ENCODE measurements at places on chromosomes 16 and 17.

DNA sequence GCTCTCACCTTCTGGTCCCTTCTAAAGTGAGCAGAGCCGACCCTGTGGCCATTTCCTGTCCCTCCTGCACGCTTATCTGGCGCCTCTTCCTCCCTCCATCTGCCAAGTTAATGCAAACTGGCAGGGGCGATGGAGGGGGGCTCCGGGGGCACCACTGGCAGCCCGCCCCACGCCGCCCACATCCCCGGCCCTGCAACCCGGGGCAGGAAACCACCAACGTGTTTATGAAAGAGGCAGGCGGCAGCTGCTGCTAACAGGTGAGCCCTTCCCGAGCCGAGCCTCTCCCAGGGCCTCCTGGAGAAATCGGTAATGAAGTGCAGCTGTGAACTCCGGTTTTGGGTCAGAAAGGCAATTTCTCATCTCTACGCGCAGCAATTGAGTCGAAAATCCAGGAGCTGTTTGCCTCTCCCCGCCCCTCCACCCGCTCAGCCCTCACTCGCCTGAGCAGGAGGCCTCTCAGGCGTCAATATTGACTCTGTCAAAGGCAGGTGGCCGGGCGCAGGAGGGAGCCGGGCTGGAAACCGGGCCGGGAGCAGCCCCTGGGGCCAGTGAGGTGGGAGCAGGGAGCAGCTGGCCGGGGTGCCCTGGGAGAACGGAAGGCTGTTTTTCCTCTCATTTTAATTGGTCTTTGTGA lies 164.4 kb upstream of the GSE1 start:
- no peak for DNase-seq

DNA sequence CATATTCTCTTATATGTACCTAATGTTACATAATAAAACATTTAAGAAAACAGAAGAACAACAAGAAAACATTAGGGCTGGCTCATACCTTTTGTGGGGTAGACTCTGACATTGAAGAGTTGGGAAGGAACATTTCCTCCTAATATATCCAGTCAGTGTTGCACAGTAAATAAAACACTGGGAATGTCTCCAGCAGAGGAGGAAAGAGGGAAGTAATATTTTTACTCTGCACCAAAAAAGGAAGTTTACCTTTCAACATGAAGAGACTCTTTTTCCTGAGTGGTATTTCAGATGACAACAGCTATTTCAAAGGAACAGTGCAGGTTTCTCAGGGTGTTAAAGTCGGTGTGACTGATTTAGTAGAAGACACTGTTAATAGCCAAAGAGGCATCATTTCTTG lies 31.9 kb downstream of the EPN2 start:
- DNase-seq, result no peak

GRCh38 chr16:10622036-10622921 lies 41.9 kb upstream of the EMP2 start:
- DNase-seq, result no peak

GRCh38 chr16:84572096-84572495 lies 45.8 kb downstream of the COTL1 start:
- DNase-seq, result peak; percentile 60

DNA sequence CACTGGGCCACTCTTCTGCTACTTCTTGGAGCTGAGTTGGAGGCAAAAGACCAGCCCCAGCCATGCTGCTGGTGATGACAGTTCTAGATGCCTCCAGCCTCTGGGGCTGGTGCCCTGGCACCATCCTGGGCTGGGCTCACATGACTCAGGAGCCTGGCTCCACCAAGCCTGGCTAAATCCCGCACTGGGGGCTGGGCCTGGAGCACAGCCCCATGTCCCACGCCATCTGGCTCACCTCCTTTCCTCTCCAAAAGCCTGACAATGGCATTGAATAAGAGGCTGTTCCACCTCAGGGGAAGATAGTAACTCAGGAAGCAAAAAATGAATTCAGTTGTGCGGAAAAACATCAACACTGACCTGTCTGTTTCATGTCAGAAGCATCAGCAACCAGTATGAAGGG lies 45.1 kb upstream of the MTSS2 start:
- DNase-seq, result peak; percentile 90

- no peak for DNase-seq
These were observed 1.1 kb downstream of the CFAP119 start for GRCh38 chr16:30760577-30761426.

- DNase-seq, result no peak
These were observed 385.9 kb downstream of the WWOX start for GRCh38 chr16:78485188-78485916.

DNA sequence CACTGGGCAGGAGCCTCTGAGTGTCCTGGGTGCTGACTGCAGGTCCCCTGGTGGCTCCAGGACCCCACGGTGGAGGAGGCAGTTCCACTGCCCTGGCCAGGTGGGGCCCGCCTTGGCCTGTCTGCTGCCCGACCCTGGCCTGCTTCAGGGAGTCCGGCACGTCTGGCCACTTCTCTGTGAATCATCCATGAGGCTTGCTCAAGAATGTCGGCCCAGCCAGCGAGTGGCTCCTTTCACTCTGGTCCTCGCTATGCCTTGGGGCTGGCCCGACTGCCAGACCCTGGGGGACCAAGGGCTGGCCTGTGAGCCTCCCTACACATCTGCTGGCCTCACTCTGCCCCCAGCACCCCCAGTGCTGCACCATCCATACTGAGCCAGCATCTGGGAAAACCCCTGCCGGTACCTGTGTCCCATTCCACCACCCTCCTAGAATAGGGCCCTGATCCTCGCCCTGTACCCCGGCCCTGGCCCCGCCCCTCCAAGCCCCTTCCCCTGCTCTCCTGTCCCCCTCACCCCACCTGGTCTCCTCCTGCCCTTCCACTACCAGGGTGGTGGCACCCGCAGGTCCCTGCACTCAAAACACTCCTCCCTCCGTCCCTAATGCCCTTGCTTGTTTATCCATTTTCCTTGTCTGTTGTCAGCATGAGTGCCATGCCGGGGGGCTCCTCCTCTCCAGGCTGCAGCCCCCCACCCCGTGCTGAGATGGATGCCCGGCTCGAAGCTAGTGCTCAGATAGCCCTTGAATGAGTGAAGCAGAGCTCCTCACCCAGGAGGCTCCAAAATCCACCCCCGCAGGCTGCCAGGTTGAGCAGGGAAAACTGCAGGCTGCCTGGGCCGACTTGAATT lies 35.5 kb downstream of the ADCY7 start:
- DNase-seq, result no peak

GRCh38 chr17:47981462-47981861 lies 10.5 kb downstream of the CDK5RAP3 start:
- no peak for DNase-seq

- DNase-seq, result no peak
These were observed 18.6 kb downstream of the FLOT2 start for GRCh38 chr17:28878981-28879380.

DNA sequence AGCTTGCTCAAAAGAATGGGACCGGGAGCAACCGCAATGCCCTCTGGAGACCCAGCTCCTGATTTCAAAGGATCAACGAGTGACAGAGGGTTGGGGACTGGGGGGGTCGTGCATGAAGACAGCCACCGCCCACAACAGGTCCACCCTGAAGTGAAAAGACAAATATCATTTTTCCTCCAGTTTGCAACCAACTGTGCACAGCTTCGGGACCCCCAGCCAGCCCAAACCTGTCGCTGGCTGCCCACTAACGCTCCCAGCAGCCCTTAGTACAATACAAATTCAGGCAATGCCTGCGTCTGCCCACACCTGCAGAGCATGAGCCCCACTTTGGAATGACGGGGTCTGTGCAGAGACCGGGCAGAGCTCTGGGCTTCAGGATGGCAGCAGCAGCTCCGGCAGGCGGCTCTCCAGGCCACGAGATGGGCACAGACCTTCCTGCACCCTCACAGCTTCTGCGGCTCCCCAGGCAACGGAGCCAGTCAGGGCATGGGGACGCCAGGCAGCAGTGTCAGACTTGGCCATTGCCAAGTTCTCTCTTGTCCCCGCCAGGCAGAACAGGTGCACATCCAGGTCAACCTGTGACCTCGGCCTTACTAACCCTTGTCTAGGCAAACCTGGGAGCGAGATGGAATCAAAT lies 60.1 kb downstream of the TBC1D16 start:
- DNase-seq, result no peak

GRCh38 chr17:48907713-48908046 lies 527 bp upstream of the UBE2Z start:
- DNase-seq, result no peak

- DNase-seq, result no peak
These were observed 307.5 kb upstream of the DYNLRB2 start for GRCh38 chr16:80233097-80233835.
